Stimulated activated CD8-positive, alpha-beta memory T cell treated with anti-CD3 and anti-CD28 coated beads, Interleukin-15, amount 100 ng/mL, for 4 hours (primary cell): ENCODE measurements at places on chromosomes 5 and 9.

DNA sequence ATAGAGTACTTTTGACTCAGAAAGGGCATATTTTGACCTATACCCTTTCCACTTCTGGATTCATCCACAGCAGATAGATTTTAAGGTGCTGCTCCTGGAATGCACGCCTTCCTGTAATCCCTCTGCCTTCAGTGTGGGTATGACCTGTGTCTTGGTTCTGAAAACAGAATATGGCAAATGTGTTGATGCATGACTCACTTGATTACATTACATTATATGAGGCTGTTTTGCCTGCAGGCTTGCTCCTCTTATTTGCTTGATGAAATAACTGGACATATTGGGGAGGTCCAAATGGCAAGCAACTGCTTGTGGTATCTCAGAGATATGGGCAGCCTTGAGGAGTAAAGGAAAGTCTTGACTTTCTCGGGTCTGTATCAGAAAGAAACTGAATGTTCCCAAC, 468.6 kb downstream of the CDH18 start:
- no peak for DNase-seq

DNA sequence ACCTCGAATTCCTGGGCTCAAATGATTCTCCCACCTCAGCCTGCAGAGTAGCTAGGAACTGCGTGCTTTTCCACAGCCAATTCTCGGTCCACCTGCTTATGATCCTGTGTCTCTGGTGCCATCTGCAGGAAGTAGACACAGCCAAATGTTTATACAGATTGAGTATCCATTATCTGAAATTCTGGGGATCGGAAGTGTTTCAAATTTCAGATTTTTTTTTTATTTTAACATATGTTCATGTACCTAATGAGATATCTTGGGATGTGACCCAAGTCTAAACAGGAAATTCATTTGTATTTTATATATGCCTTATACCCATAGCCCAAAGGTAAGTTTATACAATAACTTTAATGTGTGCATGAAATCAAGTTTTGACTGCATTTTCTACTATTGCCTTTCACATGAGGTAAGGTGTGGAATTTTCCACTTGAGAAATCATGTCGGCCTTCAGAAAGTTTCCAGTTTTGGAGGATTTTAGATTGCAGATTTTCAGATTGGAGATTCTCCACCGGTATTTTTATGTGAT, 89.5 kb downstream of the ESM1 start:
- DNase-seq: no peak

DNA sequence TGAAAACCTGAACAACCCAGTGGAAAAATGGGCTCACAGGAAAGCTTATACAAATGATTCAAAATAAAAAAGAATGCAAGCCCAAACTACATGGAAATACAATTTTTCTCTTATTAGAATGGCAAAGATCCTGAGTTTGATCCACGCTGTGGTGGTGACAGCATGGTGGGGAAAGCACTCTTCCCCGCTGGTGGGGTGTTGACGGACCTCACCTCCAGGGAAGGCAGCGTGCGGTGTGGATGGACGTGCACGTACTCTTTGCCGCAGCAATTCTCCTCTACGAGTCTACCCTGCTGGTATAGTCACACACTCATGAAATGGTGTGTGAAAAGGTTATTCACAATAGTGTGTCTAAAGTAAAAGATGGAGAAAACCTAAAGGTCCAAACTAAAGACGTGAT, 5.9 kb upstream of the ZFP62 start:
- no peak for DNase-seq

DNA sequence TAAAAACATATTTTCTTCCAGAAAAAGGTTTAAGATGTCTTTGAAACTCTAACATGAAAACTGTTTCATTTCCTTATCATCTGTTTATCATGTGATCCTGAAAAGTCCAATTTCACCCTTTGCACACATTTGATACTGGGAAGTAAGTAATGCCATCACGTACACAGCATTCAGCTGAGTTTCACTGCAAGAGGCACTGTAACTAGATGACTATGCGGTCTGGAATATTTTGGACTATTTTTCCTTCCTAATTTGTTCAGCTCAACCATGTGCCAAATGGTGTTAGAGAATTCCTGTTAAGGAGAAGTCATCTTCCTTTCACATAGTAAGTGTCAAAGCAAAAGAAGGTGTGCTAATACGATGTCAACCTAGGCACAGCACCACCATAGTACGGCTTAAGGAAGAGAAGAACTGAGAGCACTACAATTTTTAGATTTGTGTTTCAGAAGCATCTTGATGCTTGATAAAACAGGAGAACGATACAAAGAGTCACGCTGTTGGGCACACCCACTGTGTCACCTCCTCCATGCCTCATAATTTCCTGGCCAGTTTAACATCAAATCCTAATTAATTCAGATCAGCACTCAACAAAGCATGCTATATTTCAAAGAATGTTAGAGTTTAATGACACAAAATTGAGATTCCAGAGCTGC, 77.5 kb downstream of the GNAQ start:
- DNase-seq: no peak

DNA sequence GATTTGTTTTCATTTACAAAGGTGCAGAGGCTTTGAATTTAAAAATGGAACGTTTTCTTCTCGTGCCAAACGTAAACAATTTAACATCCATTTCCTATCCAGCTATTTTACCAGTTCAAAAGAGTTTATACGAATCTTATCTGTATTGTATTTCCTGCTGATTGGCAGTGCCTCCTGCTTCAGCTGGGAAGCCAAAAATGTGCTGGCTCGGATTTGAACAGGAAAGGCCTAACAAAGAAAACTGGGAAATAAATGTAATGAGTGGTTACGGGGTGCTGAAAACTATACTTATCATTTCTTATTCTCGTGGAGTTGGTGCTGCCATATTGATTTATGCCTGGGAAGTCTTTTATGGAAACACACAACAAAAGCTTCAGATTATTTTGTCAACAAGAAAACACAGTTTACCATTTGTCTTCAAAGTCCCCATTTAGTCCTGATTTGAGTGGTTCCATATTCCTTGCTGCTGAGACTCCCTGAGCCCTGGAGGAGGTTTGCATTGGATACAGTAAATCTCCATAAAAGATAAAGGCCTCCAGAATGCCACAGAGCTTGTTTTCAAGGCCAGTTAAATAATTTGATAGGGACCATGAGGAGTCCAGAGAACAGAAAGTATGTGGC, 507.4 kb downstream of the RASEF start:
- DNase-seq: no peak

DNA sequence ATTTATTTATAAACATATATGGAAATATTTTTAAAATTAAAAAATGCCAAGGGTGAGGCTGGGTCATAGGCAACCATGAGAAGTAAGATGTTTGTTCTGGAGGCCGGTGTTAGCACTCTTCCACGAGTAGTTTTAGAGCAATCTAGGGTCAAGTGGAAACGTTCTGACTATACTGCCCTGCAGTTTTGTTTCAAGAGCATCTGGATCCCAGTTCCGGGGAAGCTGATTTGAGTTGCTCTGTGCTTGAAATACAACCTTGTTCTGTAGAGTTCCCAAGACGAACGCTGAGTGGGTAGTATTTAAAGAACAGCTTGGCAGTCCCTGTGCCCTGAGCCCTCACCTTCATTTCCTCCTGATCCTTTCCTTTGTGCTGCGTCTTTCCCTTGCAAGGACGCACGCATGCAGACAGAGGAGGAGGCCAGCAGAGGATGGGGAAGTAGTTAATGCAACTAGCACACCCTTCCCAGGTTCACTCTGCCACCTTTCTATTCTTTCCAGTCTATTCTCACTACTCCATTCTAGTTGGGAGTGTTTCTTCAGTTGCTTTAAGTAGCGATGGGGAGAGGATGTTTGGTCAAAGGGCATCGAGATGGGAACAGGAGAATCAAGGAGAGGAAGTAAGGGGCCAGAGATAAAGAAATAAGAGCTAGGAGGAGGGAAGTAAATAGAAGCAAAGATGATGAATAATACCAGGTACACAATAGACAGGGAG, 68.3 kb upstream of the ZSWIM6 start:
- DNase-seq: no peak

GRCh38 chr5:57405984-57406383, 76.6 kb downstream of the ACTBL2 start:
- no peak for DNase-seq

GRCh38 chr9:26129217-26129616, 451.0 kb upstream of the TUSC1 start:
- no peak for DNase-seq

DNA sequence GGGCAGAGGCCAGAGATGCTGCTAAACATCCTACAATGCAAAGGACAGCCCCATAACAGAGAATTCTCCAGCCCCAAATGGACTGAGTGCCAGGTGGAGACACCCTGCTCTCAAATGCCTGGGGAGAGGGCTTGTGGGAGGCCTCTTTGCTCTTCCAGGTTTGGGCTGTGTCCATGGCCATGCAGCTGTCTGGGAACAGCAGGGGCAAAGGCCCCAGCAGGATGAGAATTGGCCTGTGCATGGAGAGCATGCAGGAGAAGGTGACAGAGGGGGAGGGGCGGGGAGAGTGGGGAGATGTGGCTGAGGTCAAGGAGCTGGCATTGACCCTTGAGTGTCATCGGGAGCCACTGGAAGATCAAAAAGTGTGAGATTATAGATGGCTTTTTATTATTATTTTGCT, 111.5 kb upstream of the ERCC6L2 start:
- no peak for DNase-seq

DNA sequence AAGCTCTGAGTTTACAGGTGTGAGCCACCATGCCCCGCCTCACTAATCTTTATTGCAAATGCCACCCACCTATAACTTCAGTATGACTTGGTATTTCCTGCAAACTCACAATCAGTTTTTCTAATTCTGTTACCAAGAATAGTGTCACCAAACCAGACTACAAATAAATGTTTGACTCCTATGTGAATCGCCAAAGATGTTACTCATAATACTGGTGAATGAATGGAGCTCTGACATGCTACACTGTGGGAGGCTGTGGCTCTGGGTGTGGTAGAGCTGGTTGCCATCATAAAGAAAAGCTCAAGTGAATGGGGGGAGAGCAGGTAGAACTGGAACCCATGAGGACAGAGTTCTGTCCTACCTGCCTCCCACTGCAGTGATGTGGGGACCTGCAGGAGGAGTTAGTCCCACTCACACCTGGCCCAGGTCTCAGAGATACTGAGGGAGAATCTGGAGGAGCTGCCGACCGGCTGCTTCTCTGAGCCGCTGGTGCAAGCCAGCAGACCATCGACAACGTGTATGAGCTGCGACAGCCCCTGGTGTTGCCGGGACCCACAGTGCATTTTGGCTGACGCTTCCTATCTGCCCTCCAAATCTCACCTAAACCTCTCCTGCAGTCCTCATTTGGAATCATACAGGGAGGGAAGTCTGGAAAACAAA, 95.7 kb downstream of the ENTREP1 start:
- no peak for DNase-seq

- DNase-seq: no peak
These were observed 8.1 kb upstream of the ASB6 start for GRCh38 chr9:129649726-129650679.

GRCh38 chr5:172700365-172701290, 59.6 kb downstream of the NEURL1B start:
- DNase-seq: no peak

- DNase-seq: no peak
These were observed 176.0 kb downstream of the DAB2IP start for GRCh38 chr9:121827251-121827967.

- no peak for DNase-seq
These were observed 266.9 kb downstream of the ARHGAP26 start for GRCh38 chr5:143037071-143037470.

- DNase-seq: no peak
These were observed 209.8 kb downstream of the ENC1 start for GRCh38 chr5:74430631-74431289.

- DNase-seq: no peak
These were observed 52.2 kb downstream of the ABHD17B start for GRCh38 chr9:71858812-71859211.

DNA sequence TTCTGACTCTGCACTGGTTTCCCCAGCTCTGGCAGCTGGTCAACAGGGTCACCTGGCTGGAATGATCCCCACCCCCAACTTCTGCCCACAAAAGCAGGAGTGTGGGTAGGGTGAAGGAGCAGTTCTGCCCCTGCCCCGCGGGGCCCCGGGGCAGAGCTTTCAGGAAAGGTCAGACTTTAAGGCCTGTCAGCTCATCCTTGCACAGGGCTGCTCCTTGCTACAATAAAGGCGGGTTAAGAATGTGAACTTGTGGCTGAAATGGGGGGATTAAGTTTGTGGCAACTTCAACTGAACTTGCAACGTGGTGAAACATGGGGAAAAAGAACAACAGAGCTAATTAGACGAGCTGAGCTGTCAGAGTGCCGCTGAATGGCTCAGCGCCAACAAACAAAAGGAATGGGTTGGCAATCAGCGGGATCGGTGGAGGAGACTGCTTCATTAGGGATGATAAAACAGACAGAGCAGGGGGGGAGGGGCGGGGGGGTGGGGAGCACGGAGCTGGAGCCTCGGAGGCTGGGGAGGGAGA, 50.8 kb downstream of the CRB2 start:
- DNase-seq: no peak

GRCh38 chr9:108105885-108106284, 616.3 kb upstream of the KLF4 start:
- DNase-seq: no peak

- DNase-seq: no peak
These were observed 86.2 kb upstream of the CDH9 start for GRCh38 chr5:27124590-27124989.

- DNase-seq: no peak
These were observed 3.6 kb upstream of the PCDHA2 start for GRCh38 chr5:140791089-140791488.

DNA sequence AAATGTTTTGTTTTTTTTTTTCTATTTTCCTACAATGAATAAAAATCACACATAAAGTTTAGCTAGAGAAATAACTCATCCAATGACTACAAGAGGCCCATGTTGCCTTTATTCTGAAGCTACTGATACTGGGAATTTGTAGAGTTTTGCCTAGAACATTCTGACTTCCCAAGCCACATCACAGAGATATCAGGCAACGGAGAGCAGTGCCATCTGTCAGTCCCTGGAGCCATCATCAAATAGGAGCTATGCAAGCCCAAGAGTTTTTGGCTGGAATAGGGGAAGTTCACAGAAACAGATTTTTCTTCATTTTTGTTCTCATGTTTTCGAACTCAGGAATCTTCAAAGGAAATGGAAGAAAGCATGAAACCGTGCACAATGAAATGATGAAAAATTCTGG, 896.6 kb downstream of the TLE1 start:
- no peak for DNase-seq
